ENCODE measurements at places on chromosomes 12 and 14.

- peak; percentile 15 for DNase-seq
These were observed 20.9 kb upstream of the ANO2 start for GRCh38 chr12:5965950-5966383.

DNA sequence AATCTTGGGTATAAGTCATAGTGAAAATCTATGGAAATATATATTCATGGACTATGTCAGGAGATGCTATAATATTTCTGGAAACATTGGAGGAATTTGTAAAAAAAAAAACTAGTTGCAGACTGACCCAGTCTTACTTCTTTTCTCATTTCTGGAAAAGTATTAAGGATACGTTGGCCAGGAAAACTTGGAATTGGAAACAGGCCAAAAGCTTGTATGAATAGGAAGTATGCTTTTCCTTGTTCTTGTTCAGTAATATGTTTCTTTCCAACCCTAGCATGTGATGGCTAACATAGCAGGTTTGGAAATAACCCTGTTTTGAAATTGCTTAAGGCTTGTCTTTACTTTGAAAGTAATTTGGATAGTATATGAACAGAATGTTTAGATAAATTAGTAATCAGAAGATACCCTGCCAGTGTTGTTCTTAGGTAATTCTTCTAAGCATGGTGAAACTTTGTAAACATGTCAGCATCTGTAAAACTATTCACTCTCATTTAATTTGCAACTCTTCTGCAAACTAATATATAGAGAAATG lies 316.2 kb downstream of the NPAS3 start:
- DNase-seq, result no peak

GRCh38 chr12:6288235-6288634 lies 22.2 kb upstream of the PLEKHG6 start:
- DNase-seq, result no peak

DNA sequence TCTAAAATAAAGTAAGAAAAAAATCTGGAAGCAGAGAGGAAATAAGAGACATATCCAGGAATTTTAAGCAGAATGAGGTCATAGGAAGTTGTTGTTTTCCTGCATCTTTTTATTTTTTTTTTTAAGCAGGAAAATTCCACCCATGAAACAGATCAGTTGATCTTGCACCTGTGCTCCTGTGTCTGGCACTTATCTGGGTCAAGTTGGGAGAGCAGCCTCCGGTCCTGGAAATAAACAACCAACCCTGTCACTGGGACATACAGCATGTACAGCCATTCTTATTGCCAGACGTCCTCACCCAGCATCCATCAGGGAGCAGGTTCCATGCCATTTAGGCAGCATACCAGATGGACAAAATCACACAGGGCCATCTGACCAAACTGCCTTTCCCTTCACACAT lies 266.0 kb upstream of the BTG1 start:
- no peak for DNase-seq

DNA sequence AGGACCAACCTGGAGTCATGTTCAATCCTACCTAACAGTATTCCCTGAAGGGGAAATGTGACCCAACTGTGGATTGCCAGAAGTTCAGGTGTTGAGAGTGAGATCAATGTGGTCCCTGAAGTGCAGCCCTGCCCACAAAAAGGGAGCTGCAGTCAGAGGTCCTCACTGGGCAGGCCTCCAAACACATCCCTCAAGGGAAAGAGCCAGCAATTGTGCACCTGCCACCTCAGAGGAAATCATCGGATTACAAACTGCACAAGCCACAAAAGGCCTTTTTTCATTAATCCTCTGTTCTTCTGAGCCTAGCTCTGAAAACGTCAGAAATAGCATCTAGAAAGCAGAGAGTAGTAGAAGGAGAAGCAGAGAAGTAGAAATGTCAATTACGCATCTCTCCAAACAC lies 10.8 kb upstream of the MDM1 start:
- no peak for DNase-seq

DNA sequence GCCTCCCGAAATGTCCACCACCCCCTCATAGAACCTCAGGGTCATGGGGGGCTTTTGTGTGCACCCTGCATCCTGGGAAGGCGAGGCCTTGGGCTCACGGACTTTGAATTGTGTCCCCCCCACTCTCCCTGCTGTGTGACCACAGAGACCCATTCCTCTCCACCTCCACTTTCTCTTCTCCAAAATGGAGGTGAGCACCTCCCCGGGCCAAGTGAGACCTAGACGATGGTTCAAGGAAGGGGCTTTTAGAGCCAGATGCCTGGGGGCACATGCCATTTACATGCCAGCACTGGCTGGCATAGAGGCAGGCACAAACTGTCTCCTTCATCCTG lies 33.5 kb downstream of the CYP46A1 start:
- no peak for DNase-seq
